ENCODE measurements at places on chromosomes 12 and 14.

GRCh38 chr12:124928095-124928911 lies 13.9 kb upstream of the UBC start:
- peak; percentile 85 for DNase-seq

- no peak for DNase-seq
Observed at GRCh38 chr14:82414853-82415539, 881.3 kb upstream of the SEL1L start.

DNA sequence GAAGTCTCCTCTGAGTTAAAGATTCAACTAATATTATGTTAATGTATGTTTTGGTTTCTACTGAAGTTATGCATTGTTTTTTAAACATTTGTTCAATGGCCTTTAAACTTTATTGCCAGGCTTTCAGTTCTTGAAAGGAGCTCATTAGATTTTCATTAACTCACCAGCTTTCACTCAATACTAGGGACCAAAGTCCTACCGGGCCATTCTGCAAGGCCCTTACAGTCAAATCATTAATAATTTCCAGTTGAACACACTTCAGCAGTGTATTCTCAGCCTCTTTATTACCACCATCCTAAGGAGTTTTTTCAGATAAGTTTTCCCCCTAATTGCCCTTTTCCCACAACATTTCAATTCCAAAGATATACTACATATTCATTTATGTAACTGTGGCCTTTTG lies 409.2 kb downstream of the DIO2 start:
- no peak for DNase-seq

GRCh38 chr12:110791589-110791988 lies 48.9 kb upstream of the PPP1CC start:
- no peak for DNase-seq

- DNase-seq = no peak
Observed at GRCh38 chr14:29123017-29123416, 356.4 kb downstream of the FOXG1 start.

- DNase-seq = no peak
Observed at GRCh38 chr12:56998316-56998715, 8.0 kb downstream of the ZBTB39 start.

DNA sequence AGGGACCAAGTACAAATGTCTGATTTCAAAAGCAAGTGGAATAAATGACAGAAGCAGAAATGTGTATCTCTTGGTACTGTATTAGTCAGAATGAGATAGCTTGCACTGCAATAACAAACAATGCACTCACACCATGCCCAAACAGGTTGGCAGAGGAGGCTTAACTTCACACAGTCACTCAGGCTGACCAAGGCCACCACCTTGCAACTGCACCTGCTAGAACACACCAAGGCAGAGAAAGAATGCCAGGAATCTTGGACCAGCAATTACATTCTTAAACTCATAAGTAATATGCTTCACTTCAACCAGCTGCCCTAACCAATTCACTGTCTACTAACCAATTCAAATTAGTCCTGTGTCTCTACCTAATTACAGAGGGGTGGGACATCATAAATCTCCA lies 378.3 kb downstream of the BCL11B start:
- no peak for DNase-seq

DNA sequence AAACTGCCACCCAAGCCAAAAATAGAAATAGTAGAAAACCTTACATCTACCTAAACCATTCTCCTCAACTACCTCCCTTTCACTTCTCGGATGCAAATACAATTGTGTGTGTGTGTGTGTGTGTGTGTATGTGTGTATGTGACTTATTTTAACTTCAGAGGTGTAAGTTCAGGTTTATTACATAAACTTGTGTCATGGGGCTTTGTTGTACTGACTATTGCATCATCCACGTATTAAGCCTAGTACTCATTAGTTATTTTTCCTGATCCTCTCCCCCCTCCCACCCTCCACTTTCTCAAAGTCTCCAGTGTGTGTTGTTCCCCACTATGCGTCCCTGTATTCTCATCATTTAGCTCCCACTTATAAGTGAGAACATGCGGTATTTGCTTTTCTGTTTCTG lies 592.5 kb upstream of the ATP2B1 start:
- no peak for DNase-seq

DNA sequence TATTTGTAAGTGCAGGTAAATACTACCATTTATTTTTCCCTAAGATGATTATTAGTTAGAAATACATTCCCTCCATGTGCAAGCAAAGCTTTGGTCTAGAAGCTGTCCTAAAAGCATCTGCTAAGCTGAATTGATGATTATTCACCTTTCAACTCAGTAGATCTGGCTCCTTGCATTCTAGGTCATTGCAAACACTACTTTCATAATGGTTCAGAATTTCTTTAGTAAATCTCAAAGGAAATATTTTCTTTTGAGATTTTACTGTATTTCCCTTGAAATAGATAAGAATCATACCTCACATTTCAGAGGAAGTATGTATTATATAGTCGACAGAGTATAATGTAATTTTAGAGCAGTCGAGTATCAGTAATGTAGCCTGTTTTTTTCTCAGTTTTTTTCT lies 2.4 kb downstream of the ETNK1 start:
- no peak for DNase-seq

GRCh38 chr14:22448035-22448904 lies 140.8 kb downstream of the DAD1 start:
- DNase-seq = no peak

GRCh38 chr12:88206601-88207000 lies 64.5 kb downstream of the TMTC3 start:
- no peak for DNase-seq

DNA sequence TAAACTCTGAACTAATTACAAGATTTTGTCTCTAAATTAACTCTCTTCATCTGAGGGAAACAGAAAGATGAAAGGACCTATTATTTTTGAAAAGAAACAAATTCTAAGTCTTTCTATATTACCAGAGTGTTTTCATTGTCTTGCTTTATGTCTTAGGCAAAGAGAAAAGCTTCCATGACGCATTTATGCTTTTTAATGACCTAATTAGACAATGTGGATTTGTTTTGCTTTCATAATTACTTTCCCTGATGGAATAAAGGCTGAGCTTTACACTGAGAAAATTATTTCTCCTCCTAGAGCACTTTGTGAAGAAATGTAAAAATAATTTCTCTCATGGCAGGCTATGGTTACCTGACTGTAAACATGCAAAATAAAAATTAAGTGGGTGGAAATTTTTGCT lies 138.0 kb upstream of the SLCO1C1 start:
- DNase-seq = no peak

- DNase-seq = no peak
Observed at GRCh38 chr12:24864796-24865125, 84.1 kb downstream of the BCAT1 start.

- no peak for DNase-seq
Observed at GRCh38 chr12:108305991-108306501, 33.1 kb downstream of the CMKLR1 start.

DNA sequence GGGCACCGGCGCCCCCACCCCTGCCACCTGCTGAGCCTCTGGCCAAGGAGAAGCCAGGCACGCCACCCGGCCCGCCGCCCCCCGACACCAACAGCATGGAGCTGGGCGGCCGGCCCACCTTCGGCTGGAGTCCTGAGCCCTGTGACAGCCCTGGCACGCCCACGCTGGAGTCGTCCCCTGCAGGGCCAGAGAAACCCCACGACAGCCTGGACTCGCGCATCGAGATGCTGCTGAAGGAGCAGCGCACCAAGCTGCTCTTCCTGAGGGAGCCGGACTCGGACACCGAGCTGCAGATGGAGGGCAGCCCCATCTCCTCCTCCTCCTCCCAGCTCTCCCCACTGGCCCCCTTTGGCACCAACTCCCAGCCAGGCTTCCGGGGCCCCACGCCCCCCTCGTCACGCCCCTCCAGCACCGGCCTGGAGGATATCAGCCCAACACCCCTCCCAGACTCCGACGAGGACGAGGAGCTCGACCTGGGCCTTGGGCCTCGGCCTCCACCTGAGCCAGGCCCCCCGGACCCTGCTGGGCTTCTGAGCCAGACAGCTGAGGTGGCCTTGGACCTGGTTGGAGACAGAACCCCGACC lies 6.5 kb downstream of the SETD1B start:
- peak; percentile 56 for DNase-seq

DNA sequence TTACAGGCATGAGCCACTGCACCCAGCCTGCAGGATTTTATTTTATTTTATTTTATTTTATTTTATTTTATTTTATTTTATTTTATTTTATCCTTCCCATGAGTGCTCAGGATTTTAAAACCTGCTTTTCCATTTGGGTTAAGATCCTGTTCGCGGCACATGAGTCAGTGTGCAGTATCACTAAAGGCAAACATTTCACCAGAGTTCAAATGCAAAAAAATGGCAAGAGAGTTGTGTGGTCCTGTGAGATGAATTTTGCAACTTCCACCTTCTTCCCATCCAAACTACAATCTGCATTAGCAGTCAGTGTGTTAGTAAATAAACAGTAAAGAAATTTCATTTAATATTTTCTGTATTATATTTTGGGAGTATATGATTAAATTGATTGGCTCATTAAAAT lies 29.0 kb downstream of the MOAP1 start:
- no peak for DNase-seq

DNA sequence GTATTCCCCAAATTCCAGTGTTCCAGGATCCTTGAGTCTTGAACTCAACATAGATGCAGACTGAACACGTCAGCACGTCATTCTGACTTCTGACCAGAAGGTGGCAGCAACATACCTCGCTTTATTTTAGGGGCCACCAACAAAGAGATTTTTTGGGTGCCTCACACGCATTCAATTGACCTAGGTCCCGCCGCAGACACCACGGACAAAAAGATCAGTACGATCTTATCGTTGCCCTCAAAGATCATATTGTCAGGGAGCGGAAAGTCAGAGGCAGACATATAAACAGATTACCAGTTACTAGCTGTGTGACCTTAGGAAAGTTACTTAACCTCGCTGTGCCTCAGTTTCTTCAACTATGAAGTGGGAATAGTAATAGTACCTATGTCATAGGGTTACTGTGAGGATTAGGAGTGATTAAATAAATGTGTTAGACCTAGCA lies 6.5 kb upstream of the PRPH start:
- DNase-seq = peak; percentile 40

- DNase-seq = peak; percentile 19
Observed at GRCh38 chr12:76878099-76878898, 520 bp downstream of the CSRP2 start.

GRCh38 chr12:40697566-40698259 lies 5.5 kb downstream of the CNTN1 start:
- DNase-seq = no peak

DNA sequence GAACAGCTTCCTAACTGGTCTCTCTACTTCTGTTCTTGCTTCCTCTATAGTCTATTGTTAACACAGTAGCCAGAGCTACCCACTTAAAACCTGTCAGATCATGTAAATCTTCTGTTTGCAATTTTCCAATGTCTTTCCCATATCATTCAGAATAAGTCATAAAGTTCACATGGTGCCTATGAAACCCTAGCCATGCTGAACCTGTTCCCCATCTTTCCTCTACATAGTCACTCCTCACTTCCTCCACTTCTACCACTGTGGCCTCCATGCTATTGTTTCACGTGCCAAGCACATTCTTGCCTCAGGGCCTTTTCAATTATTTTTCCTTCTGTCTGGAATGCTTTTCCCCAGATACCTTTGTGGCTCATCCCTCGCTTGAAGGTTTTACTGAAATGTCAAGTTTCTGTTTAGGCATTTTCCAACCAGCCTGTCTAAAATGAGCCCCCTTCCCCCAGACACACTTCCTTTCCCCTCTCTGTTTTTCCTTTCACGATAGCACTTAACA lies 132.1 kb downstream of the DYRK2 start:
- no peak for DNase-seq

GRCh38 chr14:52961060-52961639 lies 10.3 kb upstream of the FERMT2 start:
- peak; percentile 55 for DNase-seq

GRCh38 chr14:69650948-69651369 lies 39.6 kb downstream of the SUSD6 start:
- no peak for DNase-seq

DNA sequence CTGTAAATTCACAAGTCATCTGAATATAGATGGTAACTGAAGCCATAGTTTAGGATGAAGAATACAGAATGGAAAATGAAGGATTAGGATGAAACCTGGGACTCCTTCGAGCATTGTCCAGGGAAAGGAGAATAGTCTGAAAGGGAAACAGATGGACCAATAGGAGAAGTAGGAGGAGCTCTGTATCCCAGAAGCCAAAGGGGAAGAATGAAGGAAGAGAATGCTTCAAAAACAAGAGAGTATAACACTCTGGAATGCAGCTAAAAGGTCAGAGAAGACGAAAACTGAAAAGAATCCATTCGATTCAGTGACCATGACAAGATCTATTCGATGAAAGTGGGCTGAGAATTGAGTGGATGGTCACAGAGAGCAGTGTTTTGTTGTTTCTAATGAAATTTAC lies 1.0 kb downstream of the GMFB start:
- no peak for DNase-seq

GRCh38 chr12:124160097-124160756 lies 134.7 kb upstream of the RFLNA start:
- DNase-seq = no peak

DNA sequence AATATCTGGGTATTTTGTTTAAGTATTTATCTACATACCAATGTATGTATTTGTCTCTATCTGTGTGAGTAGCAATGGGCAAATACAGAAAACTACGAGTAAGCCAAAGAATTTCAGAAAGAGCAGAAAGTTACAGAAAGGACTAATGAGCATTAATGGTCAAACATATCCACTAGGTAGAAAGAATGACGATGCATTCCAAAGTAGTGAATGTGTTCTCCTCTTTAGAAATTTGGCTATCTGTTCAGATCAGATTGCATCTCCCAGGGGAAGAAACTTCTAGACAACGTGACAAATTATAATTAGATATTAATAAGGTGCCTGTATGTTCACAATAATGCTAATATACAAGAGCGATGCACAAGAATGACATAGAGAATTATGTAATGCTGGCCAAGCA lies 194.5 kb upstream of the GZMB start:
- DNase-seq = no peak

DNA sequence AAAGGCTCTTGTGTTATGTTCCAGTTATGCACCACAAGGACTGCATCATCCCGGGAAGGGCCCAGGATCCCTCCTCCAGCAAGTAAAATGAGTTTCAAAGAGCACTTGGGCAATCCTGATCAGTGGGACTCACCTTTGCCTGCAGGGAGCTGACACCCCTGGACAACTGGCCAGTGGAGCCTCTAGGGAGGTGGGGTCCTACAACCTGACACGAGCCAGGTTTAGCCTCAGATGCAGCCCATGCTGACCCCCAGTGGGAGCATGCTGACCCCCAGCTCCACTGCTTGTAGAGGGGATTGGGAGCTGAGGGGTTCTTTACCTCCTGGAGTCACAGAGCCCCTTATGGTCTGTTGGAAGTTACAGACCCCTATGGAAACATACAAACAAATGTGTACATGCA lies 365.8 kb downstream of the CACNA1C start:
- DNase-seq = no peak

GRCh38 chr14:104086661-104087461 lies 1.4 kb downstream of the ASPG start:
- no peak for DNase-seq

- DNase-seq = no peak
Observed at GRCh38 chr14:43706900-43707299, 800.2 kb downstream of the FSCB start.

GRCh38 chr12:49969651-49970429 lies 2.9 kb upstream of the AQP6 start:
- DNase-seq = no peak

Measured in psoas muscle (tissue), 8 donors.